ENCODE measurements at places on chromosomes 5 and 9.

DNA sequence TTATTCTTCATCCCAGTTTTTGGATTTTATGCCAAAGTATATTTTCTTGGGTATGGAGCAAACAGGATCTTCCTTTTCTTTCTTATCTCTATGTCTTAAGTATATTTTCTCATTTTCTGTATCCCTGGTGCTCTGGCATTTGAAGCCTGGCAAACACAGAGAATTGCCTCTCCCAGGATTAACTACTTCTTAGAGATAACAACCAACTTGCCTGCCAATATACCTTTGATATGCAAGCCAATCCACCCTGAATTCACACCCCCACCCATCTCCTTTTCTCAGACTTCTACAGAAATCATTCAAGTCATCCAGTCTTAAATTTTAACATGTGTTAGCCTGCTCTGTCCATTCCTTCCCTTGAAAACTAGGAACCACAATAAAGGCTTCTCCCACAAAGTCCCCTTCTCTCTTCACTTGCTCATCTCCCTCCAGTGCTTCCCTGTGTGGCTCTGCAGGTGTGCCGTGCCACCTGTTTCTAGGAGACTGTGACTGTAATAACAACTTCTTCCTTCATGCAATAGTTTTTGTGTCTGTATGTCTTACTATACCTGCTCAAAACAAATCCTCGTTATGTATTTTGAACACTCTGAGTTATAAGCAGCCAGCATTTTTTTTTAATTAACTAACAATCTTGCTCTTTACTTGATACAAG is 649.7 kb upstream of the RIOK2 start:
- no peak for DNase-seq

DNA sequence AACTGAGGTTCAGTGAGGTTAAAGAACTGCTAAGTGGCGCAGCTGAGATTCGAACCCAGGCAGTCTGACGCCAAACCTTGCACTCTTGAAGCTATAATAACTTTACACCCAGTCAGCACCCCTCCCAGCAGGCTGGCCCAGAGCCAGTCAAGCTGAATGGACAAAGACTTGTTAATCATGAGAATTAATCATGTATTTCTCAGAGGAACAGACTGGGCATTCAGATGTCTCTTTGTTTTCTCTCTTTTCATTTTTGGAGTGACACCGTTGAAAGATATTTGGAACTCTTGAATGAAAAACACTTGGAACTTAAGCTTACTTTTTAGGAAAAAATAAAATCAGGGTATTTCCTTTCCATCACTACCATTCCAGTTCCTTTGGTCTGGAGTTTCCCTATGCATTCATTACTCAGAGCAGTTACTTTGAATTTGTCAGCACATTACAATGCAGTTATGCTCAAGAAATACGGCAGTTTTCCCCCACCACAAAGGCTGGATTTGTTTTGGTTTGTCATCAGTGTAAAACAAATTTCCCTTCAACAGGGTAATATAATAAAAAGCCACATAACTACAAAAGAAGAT is 22.6 kb upstream of the MAMDC2 start:
- peak; percentile 87 for DNase-seq

DNA sequence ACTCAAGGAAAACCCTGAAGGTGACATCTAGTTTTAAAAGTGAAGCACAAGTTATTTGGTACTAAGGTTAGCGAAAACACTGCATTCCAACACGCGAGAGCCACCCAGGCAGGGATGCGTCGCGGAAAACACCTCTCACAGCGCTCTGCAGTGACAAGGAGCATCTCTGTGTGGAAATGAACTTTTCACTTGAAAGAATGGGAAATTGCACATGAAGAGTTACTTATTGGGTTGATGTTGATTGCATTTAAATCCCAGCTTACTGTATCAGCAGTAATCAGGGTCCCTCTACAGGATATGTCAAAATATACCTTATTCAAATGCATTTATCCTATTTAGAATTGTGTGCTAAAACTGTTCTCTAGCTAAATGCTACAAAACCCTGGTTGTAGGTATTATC is 144.4 kb downstream of the BNC2 start:
- no peak for DNase-seq

DNA sequence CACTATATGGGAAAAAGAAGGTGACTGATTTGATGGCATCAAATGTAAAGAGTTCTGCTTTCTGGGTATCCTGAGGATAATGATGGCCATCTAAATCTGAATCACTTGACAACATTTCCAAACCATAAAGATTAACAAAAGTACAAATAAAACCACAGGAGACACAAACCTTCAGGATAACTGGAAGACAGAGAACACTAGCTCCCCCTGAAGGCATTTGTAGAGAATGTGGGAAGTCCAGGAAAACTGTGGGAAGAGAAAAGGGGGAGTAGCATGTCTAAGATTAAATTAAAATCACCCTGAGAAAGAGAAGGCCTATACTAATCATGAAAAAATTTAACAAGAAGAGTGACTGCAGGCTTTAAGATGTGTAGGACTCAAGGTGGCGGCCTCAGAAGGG is 116.2 kb downstream of the PRELID2 start:
- peak; percentile 65 for DNase-seq

GRCh38 chr9:127572961-127573721 is 38.9 kb upstream of the STXBP1 start:
- no peak for DNase-seq

- no peak for DNase-seq
These were observed 337.7 kb upstream of the KLF4 start for GRCh38 chr9:107827304-107827703.

- no peak for DNase-seq
These were observed 115.9 kb downstream of the ADAMTS2 start for GRCh38 chr5:179229331-179229831.

DNA sequence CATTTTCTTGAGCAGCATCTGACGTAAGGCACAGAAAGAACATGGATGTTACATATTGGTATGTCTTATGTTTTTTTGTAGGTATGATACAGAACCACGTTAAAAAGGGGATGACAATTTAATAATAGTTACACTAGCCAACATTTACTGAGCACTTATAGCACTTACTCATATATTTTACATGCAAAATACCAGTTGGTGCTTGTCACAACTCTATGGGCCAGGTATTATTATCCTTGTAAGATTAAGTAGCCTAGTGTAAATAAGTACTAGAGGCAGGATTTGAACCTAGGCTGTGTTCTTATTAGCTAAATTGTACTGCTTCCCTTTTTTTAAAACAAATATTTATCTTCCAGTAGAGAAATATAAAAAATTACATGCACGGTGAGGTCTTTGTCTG is 83.5 kb downstream of the RANBP17 start:
- DNase-seq, result no peak

DNA sequence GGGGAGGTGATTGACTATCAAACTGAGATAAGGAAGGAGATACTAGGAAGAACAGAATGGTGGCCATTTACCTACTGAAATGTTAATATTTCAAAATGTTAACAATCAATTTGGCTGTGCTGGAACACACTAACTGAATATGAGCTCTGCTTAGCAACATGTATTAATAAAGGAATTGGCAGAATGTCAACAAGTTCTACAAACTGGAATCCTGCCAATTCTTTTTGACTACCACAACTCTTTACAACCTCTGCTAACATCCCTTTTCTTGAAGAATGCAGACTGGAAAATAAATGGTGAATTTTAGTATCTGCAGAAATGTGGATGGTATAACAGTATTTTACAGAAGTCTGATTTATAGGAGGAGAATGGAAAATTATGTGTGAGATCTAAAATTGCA is 446.4 kb downstream of the ISL1 start:
- DNase-seq, result no peak

DNA sequence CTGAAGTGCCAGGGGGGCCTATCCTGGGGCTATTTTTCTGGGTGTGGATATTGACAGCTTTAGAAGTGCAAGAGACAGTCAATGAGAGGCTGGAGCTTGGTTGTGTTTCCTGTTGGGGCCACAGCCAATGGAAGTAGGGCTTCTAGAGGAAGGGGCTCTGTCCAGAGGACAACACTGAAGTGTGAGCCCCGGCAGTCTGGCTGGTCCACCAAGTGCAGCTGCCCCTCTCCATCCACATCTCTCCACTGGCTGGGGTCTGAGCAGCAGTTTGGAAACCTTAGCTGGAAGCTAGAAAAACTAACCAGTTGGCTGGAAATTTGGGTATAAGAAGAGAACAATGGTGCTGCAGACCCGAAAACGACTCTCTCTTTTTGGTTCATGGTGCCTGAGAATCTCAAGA is 64.3 kb upstream of the PSD2 start:
- no peak for DNase-seq
